ENCODE measurements at places on chromosomes 3 and 15.

GRCh38 chr3:67866571-67866970 lies 212.2 kb upstream of the SUCLG2 start:
- DNase-seq: no peak

DNA sequence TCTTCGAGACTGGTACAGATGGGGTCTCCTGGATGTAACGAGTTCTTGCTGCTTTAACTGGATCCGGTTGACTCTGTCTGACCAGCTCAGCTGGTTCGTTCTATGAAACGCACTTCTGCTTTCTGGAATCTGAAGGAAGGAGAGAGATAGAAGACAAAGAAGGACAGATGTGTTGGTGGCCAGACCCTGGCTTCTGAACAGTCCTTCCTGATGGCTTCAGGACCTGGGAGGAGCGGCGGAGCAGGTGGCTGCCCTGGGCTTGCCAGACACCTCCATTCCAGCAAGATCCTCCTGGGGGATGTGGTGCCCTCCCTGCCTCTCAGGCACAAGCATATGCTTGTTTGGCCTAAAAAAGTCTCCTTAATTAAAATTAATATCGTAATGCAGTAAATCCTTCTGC lies 99.9 kb downstream of the APBA2 start:
- DNase-seq: no peak

DNA sequence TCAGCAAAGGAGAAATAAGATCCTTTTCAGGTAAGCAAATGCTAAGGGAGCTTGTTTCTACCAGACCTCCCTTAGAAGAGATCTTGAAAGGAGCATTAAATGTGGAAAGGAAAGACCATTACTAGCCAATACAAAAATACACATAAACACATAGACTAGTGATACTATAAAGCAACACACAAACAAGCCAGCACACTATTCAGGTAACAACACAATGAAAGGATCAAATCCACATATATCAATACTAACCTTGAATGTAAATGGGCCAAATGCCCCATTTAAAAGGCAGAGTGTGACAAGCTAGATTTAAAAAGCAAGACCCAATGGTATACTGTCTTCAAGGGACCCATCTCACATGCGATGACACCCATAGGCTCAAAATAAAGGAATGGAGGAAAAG lies 317.6 kb downstream of the TBL1XR1 start:
- no peak for DNase-seq

DNA sequence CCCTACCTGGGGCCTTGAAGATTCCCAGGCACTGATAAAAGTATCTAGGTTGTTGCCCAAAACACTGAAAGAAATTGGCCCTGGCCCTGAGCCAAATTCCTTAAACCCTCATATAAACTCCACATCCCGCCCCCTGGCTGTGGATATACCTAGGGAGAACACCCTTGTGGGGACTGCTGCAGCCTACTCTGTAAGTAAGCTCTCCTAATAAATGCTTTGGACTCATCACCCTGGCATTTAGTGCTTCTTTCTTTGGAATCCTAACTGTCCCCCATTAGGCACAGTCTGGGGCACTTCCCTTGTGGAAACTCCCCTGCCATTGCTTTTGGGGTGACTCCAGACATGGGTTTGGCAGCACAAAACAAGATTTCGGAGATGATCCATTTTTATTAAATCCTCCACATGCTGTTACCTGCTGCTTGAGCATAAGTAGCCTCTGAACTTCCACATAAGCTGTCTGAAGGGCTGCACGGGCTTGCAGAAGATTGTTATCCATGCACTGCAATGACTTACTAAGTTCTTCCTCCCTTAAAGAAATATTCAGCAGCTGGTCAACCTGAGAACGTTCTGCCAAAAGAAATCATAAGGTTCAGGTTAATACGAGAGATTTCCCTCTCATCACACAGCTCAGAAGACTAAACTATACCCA lies 46.4 kb downstream of the ZNF106 start:
- DNase-seq: no peak

- DNase-seq: no peak
Observed at GRCh38 chr3:47976135-47976732, 40.0 kb downstream of the MAP4 start.

GRCh38 chr3:62252438-62253157 lies 120.8 kb downstream of the FEZF2 start:
- no peak for DNase-seq

DNA sequence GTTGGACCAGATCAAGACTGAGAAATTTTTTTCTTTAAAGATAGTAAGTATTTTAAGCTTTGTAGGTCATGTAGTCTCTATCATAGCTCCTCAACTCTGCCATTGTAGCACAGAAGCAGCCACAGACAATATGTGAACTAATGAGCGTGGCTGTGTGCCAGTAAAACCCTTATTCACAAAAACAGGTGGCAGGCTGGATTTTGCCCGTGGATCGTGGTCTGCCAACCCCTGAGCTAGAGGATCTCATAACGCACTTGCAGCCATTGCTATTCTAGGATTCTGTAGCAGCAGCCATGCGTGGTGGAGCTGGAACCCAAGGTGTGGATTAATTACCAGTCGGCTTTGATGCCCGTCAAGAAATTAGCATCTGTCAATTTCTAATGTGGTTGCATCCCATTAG lies 68.7 kb upstream of the PLXNA1 start:
- no peak for DNase-seq

- DNase-seq: no peak
Observed at GRCh38 chr15:95603802-95604201, 726.7 kb upstream of the NR2F2 start.

DNA sequence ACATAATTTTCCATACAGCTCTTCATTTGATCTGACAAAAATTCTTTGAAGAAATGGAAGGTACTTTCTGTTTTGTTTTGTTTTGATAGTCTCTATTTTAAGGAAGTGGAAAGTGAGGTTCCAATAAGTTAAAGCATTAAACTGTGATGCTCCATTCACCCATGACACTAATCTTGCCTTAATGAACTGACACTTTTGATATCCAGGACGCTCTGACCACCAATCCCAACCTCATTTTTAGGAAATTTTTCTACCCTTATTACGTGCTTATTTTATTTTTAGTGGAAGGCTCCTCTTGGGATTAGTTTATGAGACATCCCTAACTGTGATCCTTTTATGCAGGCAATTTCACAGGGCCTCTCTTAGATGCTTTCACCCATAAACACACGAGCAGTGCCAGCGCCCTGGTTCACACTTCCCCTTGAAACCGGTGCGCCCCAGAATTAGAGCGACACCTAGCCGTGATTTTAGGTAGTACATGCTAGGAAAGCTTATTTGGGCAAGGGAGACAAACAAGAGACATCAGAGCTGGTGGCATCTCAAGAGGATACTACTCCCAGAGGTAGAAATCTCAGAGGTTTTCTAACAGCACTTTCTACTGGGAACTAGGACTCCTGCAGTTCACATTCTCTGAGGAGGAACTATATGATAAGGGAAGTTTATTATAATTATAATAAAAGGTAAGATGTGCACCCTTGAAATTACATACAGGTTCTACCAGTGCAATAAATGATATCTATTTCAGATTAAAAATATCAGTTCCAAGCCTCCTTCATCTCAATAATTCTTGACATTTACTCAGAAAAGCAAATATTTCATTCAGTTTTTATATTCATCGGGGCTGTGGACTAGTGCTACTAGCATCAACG lies 173.9 kb downstream of the SLC9A9 start:
- peak; percentile 60 for DNase-seq

DNA sequence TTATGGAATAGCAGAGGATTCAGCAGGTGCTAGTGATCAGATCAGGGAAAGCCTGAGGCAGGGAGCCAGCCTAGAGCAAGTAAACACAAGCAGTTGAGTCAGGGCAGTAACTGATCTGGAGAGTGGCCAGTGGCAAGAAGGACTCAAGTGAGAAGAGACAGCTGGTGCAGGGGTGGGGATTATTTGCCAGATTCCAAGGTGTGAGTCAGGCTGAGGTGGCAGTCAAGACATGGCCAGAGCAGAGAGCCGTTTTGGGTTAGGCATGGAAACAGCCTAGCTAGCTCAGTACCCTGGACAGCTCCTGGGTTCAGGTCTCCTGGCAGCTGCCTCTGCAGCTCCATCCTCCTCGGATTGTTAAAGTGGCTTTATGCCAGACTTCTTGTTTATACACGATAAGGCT lies 281.9 kb upstream of the ONECUT1 start:
- DNase-seq: no peak

- no peak for DNase-seq
Observed at GRCh38 chr3:52730681-52731080, 24.8 kb downstream of the SPCS1 start.

GRCh38 chr3:67386451-67386850 lies 268.0 kb downstream of the SUCLG2 start:
- peak; percentile 13 for DNase-seq

DNA sequence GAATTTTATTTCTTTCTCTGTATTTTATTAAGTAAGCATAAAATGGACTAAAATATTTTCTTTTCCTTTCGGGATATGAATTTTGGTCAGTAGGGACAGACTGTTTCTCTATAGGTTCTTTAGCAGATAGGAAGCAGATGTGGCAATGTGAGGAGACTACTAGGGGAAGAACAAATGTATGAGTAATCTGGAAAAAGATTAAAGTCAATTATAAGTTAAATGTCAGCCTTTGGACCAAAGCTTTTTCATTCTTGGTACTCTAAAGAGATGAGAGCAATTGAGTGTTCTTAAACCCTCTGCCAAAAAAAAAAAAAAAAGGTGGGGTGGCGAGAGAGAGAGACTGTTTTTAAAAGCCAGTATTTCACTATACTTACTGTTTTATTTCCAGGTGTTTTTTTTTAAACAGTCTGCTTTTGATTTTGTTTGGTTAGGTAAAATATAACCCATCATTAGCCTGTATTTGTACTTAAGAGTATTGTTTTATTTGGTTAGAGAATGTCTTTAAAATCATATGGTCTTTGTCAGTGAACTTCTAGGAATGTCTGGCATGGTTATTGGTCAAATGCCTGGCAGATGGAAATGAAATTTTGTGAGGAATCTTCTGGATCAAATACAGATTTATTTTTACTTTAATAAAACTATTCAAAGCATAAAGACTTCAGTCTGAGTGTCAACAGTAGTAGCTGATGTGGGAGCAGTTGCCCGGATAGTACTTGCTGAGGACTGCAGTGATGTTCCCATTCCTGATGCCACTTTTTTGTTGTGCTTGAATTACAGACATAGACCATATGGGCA lies 63.8 kb downstream of the LRRC49 start:
- DNase-seq: no peak

DNA sequence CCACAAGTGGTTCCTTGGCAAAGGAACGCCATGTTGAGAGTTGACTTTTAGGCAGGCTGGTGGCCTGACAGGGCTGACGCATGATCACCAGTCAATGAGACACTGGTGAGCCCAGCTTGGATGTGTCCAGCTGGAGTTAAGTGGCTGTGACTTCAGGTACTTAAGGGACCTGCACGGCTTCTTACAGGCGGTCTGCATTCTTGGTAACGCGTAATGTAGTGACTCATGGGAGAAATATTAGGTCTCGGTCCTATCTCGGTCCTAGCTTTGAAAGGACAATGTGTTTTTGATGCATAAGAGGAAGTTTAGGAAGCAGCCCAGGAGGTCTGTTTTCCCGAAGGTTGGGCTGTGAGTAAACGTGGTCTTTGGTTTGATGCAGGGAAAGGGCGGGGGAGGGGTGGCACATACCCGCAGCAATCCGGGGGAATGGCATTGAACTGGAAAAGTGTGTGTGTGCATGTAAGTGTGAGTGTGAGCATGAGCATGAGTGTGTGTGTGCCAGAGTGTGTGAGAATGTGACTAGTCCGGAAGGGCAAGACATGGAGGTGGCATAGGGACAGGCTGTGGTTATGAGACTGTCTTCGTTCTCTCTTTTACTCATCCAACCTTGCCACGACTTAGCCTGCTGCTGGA lies 55.3 kb downstream of the FAM43A start:
- DNase-seq: no peak

GRCh38 chr3:71241246-71241901 lies 342.2 kb downstream of the FOXP1 start:
- no peak for DNase-seq

- no peak for DNase-seq
Observed at GRCh38 chr15:27833178-27833577, 265.9 kb downstream of the OCA2 start.

GRCh38 chr3:55434789-55435188 lies 52.3 kb downstream of the WNT5A start:
- DNase-seq: no peak

GRCh38 chr15:81296673-81297072 lies 27.3 kb downstream of the STARD5 start:
- peak; percentile 83 for DNase-seq

GRCh38 chr15:75720787-75721479 lies 8.3 kb upstream of the CSPG4 start:
- DNase-seq: peak; percentile 19

DNA sequence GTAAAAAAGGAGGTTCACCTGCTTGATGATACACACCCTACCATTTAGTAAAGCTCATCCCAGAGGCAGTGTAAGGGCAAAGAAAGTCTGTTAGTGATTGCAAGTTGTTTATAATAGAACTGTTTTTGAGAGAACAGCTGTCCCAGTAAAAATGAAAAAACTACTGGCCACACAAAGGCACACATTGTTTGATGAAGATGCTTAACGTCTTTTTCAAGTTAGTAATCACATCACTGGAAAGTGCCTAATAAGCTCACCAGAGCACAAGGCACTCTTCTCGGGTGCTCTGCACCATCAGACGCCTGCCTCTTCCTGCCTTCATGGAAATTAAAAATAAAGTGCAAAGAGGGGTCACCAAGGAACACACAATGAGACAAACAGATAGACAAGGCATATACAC lies 186.9 kb downstream of the PDZRN3 start:
- no peak for DNase-seq

- DNase-seq: no peak
Observed at GRCh38 chr3:170507063-170507462, 78.8 kb downstream of the SLC7A14 start.

GRCh38 chr3:129627350-129628168 lies 21.1 kb upstream of the PLXND1 start:
- peak; percentile 47 for DNase-seq

Data from T-helper 2 cell treated with Interferon-gamma antibody and Interleukin-4, amounts not matched to agents 5 μg/mL and 100 μg/mL, for 36 hours (primary cell).